ENCODE measurements at places on chromosomes 12 and 14. TPM values are rescaled to one million over a fixed set of nuclear protein-coding genes. Genes with fewer than 3 reads are reported as not detected.

Gene NTS
- total RNA-seq, result not detected

- H3K36me3 ChIP-seq, result no peaks in the 10 kb centered on the region
- H3K27ac ChIP-seq, result no peak overlapping the region
- H3K27me3 ChIP-seq, result no peaks in the 10 kb centered on the region
- DNase-seq, result no peak
- H3K4me1 ChIP-seq, result no peaks in the 10 kb centered on the region
- H3K4me3 ChIP-seq, result no peak overlapping the region
Observed at GRCh38 chr12:10136637-10137205, 6.7 kb upstream of the CLEC7A start.

DNA sequence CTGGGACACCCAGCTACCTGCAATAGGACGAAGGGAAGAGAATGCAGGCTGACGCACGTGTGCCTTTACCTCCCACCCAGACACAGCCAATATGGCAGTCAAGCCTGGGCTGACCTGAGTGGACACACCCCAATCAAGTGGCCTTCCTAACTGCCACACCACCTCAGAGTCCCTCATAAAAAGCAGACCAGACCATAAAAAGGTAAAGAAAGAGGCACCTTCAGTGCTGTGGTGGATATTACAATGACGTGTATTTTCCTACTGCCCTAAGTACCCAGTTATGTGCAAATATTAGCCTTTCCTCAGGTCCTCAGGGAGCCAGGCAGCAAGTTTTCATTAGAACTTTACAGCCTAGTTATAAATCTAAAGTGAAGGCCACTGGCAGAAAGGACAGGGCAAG is 75.8 kb downstream of the KCNK10 start:
- no peaks in the 10 kb centered on the region for H3K27me3 ChIP-seq
- H3K27ac ChIP-seq, result no peak overlapping the region
- no peak overlapping the region for H3K4me3 ChIP-seq
- no peaks in the 10 kb centered on the region for H3K36me3 ChIP-seq

DNA sequence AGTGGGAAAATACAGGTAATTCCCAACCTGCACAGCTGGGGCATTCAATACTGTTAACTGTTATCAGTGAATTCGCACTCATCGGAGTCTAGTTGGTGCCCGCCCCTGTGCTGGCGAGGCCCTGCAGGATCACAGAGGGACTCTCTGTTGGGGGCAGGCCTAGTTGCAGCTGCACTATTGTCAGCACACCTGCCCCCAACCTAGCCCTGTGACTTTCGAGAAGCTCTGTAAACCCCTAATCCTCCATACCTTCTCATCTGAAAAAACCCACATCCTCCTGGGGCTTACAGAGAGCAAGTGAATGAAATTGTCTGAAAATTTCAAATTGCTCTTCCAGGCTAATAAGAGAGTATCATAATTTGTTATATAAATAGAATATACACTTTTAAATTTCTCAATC is 132.2 kb upstream of the NUDT4 start:
- H3K4me1 ChIP-seq, result peaks cover 12% of the 10 kb centered on the region
- H3K4me3 ChIP-seq, result no peak overlapping the region
- no peak for DNase-seq
- no peak overlapping the region for H3K27ac ChIP-seq

DNA sequence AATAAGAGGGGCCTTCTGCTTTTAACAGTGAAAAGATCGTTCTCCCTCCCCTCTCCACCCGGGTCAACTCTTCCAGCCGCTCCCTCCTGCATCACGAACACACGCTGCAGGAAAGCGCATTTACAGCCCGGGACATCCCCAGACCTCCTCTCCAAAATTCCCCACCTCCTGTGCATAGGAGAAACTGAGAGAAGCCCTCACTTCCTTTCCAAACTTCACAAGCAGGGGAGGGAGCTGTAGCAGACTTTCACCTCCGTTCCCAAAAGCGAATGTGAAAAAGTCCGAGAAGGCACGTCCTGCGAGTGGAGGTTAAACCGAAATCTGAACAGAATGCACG is 513 bp downstream of the BCAT1 start:
- H3K4me3 ChIP-seq, result peak overlapping the region; percentile 77
- peak; percentile 62 for DNase-seq
- H3K27me3 ChIP-seq, result no peaks in the 10 kb centered on the region

GRCh38 chr14:33377596-33378390 is 439.1 kb downstream of the NPAS3 start:
- no peaks in the 10 kb centered on the region for H3K4me1 ChIP-seq
- no peak overlapping the region for H3K4me3 ChIP-seq
- no peaks in the 10 kb centered on the region for H3K36me3 ChIP-seq
- H3K27me3 ChIP-seq, result no peaks in the 10 kb centered on the region

Gene APOF
- total RNA-seq, result not detected

Gene MMP17
- total RNA-seq, result 3.4 TPM

GRCh38 chr12:52910248-52910883 is 5.5 kb upstream of the KRT8 start:
- H3K36me3 ChIP-seq, result no peaks in the 10 kb centered on the region
- H3K27ac ChIP-seq, result no peak overlapping the region
- DNase-seq, result no peak

- peaks cover 50% of the 10 kb centered on the region for H3K36me3 ChIP-seq
- no peak overlapping the region for H3K4me3 ChIP-seq
- no peak overlapping the region for H3K27ac ChIP-seq
- 0 out of 2 replicates have a peak, but pooled peaks cover 3% of the 10 kb centered on the region for H3K27me3 ChIP-seq
- no peaks in the 10 kb centered on the region for H3K4me1 ChIP-seq
Observed at GRCh38 chr12:101327051-101327450, 47.1 kb downstream of the UTP20 start.

DNA sequence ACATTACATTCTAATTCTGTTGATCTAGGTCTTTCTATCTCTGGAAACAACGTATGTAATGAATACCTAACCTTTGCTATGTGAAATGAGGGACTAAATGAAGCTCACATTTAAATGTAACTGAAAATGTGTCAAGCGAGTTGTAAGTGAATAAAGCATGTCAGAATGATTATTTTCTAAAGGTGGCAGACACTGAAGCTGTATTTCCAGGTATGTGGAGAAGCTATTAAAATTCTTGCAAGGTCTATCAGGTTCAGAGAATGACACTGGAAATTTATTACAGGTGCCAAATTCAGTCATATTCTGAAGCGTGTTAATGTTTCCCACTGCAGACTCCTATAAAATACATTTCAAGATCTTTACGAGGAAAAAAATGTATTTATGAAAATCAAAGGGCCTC is 641.4 kb downstream of the RPS29 start:
- H3K36me3 ChIP-seq, result no peaks in the 10 kb centered on the region
- no peaks in the 10 kb centered on the region for H3K27me3 ChIP-seq
- no peak overlapping the region for H3K4me3 ChIP-seq

DNA sequence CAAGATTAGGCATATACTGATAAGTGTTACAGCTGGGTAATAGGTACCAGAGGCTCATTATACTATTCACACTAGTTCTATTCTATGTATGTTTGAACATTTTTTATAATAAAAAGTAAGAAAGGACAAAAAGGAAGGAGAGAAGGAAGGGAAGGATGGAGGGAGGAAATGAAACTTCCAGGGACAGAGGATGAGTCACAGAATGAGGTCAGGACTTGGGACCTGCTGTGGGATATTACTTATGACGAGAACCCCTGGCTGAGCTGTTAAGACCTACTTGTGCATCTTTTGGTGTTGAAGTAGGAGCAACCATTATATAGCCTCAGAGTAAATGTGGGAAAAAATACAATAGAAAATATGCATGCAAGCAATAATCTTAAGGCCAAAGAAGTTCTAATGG is 16.7 kb upstream of the TMEM260 start:
- no peaks in the 10 kb centered on the region for H3K4me1 ChIP-seq
- H3K27ac ChIP-seq, result no peak overlapping the region
- no peak for DNase-seq
- H3K27me3 ChIP-seq, result no peaks in the 10 kb centered on the region
- no peak overlapping the region for H3K4me3 ChIP-seq

Gene LRRC9
- not detected for total RNA-seq

Gene GPR65
- 2.2 TPM for total RNA-seq

Gene GALNT8
- not detected for total RNA-seq

Gene RNF212B
- not detected for total RNA-seq

Gene PZP
- total RNA-seq, result not detected

- DNase-seq, result no peak
- no peaks in the 10 kb centered on the region for H3K4me1 ChIP-seq
- no peak overlapping the region for H3K27ac ChIP-seq
- H3K4me3 ChIP-seq, result no peak overlapping the region
Observed at GRCh38 chr12:131223171-131223761, 269.6 kb downstream of the ADGRD1 start.

Gene RNF31
- total RNA-seq, result 40.3 TPM

DNA sequence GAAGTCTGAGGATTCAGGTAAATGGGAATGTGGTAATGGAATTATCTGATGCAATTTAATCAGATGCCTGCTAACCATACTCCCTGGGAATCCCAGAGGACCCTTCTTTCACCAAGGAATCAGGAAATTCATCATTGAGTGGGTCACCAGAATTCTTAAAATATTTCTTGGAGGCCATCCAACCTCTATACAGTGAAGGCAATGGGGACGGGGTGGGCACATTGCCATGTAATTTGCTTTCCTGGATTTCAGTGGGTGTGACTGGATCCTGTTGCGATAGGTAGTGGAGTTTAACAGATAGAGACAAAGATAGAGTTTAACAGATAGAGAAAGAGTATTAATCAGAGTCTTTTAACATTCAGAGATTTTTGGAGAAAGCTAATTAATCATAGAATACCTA is 394.4 kb downstream of the DAD1 start:
- no peak overlapping the region for H3K27ac ChIP-seq
- no peaks in the 10 kb centered on the region for H3K36me3 ChIP-seq
- no peak for DNase-seq
- no peaks in the 10 kb centered on the region for H3K27me3 ChIP-seq

Gene TAMALIN
- total RNA-seq, result 6.8 TPM

GRCh38 chr12:12612358-12612757 is 682 bp downstream of the CREBL2 start:
- peak overlapping the region; percentile 56 for H3K4me3 ChIP-seq
- no peaks in the 10 kb centered on the region for H3K36me3 ChIP-seq
- H3K4me1 ChIP-seq, result peaks cover 15% of the 10 kb centered on the region
- no peak for DNase-seq
- H3K27ac ChIP-seq, result peak overlapping the region; percentile 77

Gene ZNF10
- 0.25 TPM for total RNA-seq

DNA sequence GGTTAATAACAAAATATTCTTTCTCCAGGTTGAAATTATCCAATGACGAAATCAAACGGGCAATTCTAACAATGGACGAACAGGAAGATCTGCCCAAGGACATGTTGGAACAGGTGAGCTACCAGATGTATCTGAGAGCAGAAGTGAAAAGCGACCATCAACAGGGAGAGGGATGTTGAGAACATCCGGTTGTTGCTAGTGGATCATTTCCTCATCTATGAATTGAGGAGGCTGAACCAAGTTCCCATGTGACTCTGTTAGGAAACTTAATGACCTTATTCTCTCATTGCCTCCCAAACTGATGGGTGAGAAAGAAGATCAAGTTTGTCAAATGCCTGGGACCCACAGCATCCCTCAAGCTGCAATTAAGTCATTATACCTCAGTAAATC is 117.7 kb downstream of the GPR135 start:
- no peak overlapping the region for H3K4me3 ChIP-seq
- no peaks in the 10 kb centered on the region for H3K36me3 ChIP-seq
- peaks cover 4% of the 10 kb centered on the region for H3K4me1 ChIP-seq
- no peak overlapping the region for H3K27ac ChIP-seq

Gene SLCO1B3
- total RNA-seq, result not detected

GRCh38 chr12:128745772-128746689 is 77.7 kb downstream of the SLC15A4 start:
- no peak overlapping the region for H3K27ac ChIP-seq
- no peaks in the 10 kb centered on the region for H3K27me3 ChIP-seq
- no peaks in the 10 kb centered on the region for H3K4me1 ChIP-seq
- H3K4me3 ChIP-seq, result no peak overlapping the region
- H3K36me3 ChIP-seq, result no peaks in the 10 kb centered on the region
- DNase-seq, result no peak

Gene CMA1
- not detected for total RNA-seq

DNA sequence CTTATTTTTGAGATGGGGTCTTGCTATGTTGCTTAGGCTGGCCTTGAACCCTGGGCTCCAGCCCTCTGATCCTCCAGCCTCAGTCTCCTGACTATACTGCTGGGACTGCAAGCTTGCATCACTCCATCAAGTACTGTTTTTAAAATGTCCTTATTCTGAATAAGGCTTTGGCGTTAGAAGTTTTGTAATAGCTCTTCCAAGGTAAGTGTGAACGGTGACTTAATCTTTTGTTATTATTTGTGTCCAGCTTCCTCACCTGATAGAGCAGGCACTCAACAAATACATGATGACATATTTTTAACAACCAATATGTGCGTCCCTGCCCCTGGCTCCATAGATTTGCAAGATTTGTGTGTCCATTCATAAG is 1.4 kb downstream of the C1RL start:
- H3K27me3 ChIP-seq, result no peaks in the 10 kb centered on the region
- peaks cover 10% of the 10 kb centered on the region for H3K4me1 ChIP-seq
- H3K4me3 ChIP-seq, result peak overlapping the region; percentile 43
- no peak for DNase-seq
- H3K36me3 ChIP-seq, result no peaks in the 10 kb centered on the region

GRCh38 chr12:54759751-54760150 is 94.6 kb upstream of the MUCL1 start:
- no peak overlapping the region for H3K4me3 ChIP-seq
- H3K27me3 ChIP-seq, result no peaks in the 10 kb centered on the region
- DNase-seq, result no peak
- no peaks in the 10 kb centered on the region for H3K36me3 ChIP-seq

Gene ARF6
- 61.2 TPM for total RNA-seq

Gene DYNLL1
- total RNA-seq, result 497 TPM

Gene ZNF84
- total RNA-seq, result 6.4 TPM

DNA sequence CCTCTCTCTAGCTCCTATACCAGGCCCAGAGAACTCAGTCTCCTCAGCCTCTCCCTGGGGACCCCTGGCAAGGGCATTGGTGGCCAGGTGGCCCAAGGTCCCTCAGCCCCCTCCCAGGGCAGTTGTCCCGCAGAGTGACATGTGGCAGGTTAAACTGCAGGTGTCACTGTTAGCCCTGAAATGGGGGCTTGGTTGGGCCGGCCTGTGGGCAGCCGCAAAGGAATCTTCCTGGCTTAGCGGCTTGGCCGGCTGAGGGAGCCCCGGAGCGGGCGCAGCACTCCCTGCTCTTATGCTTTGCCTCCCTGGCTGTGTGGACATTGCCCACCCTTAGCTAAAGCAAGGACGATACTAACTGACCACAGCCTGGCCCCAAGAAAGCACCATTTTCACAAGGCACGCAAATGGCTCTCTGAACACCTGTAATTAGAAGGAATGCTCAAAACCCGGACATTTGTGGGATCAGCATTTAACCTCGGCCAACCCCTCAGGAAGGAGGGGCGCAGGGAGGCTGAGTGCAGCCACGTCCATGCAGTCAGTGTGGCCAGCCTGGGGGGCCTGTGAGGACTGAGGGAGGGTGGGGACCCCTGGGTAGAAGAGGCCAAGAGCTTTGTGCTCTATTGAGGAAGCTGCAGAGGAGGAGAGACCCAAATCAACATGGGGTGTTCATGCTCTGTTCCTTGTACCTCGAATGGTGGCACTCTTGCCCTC is 82.2 kb downstream of the PAPOLA start:
- H3K36me3 ChIP-seq, result no peaks in the 10 kb centered on the region
- peak; percentile 4 for DNase-seq
- no peaks in the 10 kb centered on the region for H3K4me1 ChIP-seq
- H3K4me3 ChIP-seq, result no peak overlapping the region

- no peak overlapping the region for H3K4me3 ChIP-seq
- no peak overlapping the region for H3K27ac ChIP-seq
- no peaks in the 10 kb centered on the region for H3K4me1 ChIP-seq
- no peak for DNase-seq
- H3K36me3 ChIP-seq, result no peaks in the 10 kb centered on the region
Observed at GRCh38 chr12:75602106-75602505, 90.7 kb upstream of the KRR1 start.

- DNase-seq, result no peak
- no peak overlapping the region for H3K4me3 ChIP-seq
- no peaks in the 10 kb centered on the region for H3K27me3 ChIP-seq
- H3K4me1 ChIP-seq, result no peaks in the 10 kb centered on the region
Observed at GRCh38 chr14:36019126-36019525, 157.4 kb downstream of the PTCSC3 start.

Measured in SJSA1 (cell line).